Neural crest cell (in vitro differentiated cells): ENCODE measurements at places on chromosomes 7 and 10. TPM values are rescaled to one million over a fixed set of nuclear protein-coding genes. Genes with fewer than 3 reads are reported as not detected.

GRCh38 chr7:43640679-43641078 lies 57.8 kb downstream of the STK17A start:
- no peak for DNase-seq

DNA sequence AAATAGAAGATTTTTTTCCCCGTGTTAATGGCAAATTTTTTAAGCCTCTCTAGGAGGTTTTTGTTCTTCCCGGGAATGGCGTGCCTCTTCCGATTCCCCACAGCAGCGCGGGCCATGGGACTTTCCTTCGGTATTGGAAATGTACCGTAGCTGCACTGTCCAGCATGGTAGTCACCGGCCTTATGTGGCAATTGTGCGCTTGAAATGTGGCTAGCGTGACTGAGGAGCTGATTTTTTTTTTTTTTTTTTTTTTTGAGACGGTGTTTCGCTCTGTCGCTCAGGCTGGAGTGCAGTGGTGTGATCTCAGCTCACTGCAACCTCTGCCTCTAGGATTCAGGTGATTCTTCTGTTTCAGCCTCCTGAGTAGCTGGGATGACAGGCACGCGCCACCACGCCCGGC lies 938 bp upstream of the TCTN3 start:
- no peak for DNase-seq

DNA sequence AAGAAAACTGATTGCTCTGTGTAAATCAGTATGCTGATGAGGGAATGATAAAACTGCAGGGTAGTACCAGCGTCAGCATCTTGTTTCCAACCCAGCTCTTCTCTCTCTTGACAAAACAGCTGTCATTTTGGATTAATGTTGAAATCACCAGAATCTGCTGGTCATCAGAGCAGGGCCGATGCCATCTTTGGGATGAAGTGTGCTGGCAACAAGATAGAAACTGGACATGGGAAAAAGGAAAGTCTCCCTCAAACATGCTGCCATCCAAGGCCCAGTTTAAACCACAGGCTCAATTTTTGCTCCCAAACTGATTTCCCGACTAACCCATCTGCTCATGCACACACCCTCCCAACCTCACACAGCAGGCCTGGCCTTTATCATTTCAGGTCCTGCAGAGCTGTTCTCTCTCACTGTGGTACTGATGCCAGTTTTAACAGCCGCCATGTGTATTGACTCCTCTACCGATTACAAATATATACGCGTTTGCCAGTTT lies 285.2 kb downstream of the AUTS2 start:
- no peak for DNase-seq

DNA sequence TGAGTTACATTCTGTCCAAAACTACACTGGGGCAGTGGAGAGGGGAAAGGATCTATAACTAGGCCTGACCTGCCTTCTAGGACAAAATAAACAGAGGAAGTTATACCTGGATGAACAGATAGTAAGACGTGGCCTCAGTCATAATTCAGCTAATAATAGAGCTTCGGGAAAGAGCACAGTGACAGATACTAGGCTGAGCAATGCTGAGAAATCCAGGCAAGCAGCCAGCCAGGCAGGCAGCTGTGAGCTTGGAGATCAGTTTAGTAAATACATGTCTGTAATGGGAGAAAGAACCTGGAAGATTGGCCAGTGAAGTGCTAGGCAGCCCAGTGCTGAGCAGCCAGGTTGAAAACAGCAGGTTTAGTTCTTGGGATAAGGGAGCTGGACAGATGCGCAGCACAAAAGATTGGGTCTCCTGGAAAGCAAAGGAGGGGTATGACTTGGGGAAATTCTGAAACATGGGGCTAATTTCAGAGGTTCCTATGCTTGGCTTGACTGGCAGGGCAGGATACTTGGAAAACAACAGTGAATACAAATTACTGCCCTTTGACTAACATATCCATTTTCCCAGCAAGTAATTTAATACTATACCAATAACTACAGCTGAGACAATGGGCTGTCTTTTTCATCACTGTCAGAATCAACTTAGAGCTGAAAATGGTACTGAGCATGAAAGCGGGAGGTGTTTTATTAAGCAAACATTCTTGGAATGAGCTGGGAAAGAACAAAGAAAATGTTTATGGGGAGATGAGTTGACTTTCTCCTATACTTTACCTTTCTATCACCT lies 140.8 kb downstream of the DGKB start:
- DNase-seq: no peak

DNA sequence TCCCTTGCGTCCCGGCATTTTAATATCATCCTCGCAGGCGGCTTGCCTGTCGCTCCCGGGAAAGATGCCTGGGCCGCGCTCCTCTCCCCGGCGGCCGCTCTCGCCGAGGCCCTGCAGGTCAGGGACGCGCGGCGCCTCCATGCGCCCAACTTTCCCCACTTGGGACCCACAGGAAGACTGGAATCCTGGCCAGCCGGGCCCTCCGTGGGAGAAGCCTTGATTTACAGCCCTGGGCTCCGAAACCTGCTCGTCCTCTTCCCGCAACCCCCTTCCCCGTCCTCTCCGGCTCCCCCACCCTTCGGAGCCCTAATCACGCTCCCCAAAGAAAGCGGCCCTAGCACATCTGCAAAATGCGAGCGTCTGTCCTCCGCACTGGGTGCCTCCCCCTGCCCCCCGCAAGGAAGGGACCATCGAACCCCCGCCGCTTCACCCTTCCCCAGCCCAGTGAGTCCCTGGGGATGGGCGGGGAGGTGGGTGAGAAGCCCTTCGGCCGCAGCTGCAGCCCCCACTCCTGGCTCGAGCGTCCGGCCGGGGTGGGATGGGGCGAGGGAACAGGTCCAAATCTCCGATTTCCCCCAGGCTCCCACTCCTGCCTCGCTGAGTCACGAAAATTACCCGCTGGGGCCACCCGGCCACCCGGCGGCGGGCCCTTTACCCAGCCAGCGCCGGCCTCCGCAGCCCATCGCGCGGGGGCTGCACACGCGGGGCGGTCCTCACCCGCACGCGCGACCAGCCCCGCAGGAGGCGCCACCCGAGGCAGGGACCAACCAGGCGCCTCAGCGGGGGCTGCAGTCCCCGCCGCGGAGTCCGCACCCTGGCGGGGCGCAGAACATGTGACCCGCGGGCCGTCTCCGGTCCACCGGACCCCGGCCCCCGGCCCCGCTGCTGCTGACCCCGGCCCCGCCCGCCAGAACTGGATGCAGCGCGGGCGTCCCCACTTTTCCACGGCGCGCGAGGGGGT lies 695 bp downstream of the HSPA12A start:
- DNase-seq: no peak

- no peak for DNase-seq
These were observed 24.8 kb downstream of the ZC3HAV1 start for GRCh38 chr7:139084709-139085108.

- no peak for DNase-seq
These were observed 148.8 kb downstream of the NRBF2 start for GRCh38 chr10:63281967-63282366.

DNA sequence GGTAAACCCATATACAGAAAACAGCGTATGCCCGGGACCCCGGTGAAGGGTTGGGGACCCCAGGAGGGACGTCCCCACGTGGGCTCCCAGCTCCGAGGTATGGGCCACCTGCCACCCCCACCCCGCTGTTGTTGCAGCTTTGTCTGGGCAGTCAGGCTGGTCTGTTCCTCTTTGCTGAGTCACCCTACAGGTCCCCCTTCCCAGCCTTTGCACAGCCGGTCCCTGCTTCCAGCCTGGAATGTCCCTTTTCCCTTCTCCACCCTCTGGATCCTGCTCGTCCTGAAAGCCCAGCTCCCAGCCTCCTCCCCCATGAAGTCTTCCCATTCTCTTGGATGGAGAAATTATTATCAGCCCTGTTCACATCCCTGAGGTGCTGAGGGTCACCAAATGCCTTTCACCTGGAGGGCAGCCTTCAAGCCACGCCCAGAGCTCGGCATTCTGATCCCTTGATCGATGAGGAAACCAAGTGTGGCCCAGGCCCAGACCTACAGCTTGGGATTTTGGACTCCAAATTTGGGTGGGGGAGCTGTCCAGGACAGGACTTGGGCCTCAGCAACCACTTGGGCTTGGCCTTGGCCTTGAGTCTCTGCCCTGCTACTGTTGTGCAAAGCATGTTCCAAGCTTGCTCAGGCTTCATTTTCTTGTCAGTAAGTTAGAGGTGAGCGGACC lies 2.6 kb downstream of the CLDN4 start:
- no peak for DNase-seq

- DNase-seq: no peak
These were observed 132.5 kb downstream of the NRP1 start for GRCh38 chr10:33201971-33202370.

GRCh38 chr7:122383934-122384333 lies 79.4 kb upstream of the FEZF1 start:
- DNase-seq: no peak

DNA sequence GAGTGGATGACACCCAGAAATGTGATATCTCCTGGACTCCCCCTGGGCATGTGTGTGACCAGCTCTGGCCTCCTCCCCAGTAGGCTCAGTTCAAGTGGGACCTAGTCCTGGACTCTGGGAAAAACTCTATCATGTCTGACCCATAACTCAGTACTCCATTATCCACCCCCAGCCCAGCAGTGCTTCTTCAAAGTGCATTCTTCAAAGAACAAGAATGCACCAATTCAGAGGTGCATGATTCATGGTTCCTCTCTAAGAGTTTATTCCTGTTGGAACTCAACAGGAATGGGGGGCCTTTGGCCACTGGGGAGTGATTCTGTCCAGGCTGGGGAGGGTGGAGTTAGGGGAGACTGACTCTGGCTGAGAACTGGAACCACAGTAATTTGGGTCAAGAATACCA lies 173.6 kb upstream of the CXCL12 start:
- DNase-seq: no peak

- no peak for DNase-seq
These were observed 22.6 kb downstream of the PALS2 start for GRCh38 chr7:24595671-24596418.

DNA sequence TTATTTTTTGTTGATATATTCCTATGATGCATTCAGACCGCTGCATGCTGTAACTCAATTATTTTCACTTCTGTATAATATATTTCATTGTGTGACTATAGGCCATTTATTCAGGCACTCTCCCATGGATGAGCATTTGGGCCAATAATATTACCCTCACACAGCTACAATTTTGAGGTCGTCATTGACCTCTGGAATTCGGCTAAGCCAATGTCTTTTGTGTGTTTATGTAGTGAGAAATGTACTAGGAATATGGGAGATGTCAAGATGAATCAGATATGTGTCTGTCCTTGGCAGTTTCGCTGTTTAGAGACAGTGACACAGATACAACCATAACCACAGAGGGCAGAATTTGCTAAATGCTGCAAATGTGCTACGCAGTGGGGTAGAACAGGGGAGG lies 474.2 kb downstream of the ADRA2A start:
- DNase-seq: no peak

DNA sequence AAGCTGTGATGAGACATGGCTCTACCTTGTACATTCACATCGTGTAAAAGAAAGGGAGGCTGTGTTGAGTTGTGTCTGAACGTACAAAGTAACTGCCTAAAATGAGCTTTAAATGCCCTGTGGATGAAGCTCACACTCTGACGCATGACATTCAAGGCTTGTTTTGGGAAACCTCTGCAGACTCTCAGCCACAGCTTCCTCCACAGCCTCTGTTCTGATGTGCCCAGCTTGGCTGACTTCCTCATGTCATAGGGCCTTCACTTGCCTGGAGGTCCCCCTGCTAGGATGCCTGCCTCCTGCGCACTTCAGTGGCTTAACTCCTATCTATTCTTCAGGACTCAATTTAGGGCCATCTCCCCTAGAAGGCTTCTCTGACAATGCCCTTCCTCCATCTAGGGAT lies 230.0 kb upstream of the HABP2 start:
- no peak for DNase-seq

The SOSTDC1 gene
- total RNA-seq: 1.2 and 1.4 TPM in 2 replicates

The COL1A2 gene
- 98.8 and 110 TPM in 2 replicates for total RNA-seq

The MALRD1 gene
- total RNA-seq: 0.73 and 0.84 TPM in 2 replicates

The ZNF248 gene
- total RNA-seq: 11.7 and 12.6 TPM in 2 replicates
